GM23248 (cell line): ENCODE measurements at places on chromosomes 7 and 10.

DNA sequence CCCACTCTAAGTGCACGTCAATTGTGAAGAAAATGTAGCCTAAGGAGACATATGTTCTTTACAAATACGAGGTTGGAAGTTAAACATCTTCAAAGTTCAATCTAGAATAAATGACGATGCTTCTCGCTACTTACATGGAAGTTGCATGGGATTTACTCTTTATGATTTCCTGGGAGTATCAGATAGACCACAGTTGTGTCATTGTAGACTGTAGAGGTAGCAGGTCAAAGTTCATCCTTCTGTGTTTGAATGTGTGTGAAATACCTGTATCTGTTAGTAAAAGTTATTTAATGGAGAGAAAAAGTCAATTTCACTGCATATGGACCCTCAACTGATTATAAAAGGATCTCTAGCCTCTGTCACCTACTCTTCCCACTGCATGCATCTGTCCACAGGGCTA lies 112.6 kb downstream of the C1GALT1 start:
- DNase-seq: no peak
- no peaks in the 10 kb centered on the region for H3K36me3 ChIP-seq
- H3K27ac ChIP-seq: no peak overlapping the region
- H3K4me3 ChIP-seq: no peak overlapping the region
- H3K27me3 ChIP-seq: no peaks in the 10 kb centered on the region

- no peaks in the 10 kb centered on the region for H3K27me3 ChIP-seq
- no peak overlapping the region for H3K4me3 ChIP-seq
- no peaks in the 10 kb centered on the region for H3K4me1 ChIP-seq
- DNase-seq: no peak
- no peak overlapping the region for H3K27ac ChIP-seq
- H3K36me3 ChIP-seq: no peaks in the 10 kb centered on the region
Measured at GRCh38 chr10:72484521-72484920, 129.8 kb upstream of the DNAJB12 start.

- no peak for DNase-seq
- H3K4me3 ChIP-seq: no peak overlapping the region
Measured at GRCh38 chr10:5748394-5748803, 63.8 kb downstream of the TASOR2 start.

GRCh38 chr7:23434147-23434917 lies 36.0 kb downstream of the IGF2BP3 start:
- H3K4me1 ChIP-seq: peaks cover 28% of the 10 kb centered on the region
- H3K27ac ChIP-seq: no peak overlapping the region
- no peak for DNase-seq
- H3K36me3 ChIP-seq: no peaks in the 10 kb centered on the region

GRCh38 chr7:23184709-23185359 lies 3.0 kb downstream of the NUP42 start:
- peaks cover 39% of the 10 kb centered on the region for H3K36me3 ChIP-seq
- H3K4me1 ChIP-seq: peaks cover 32% of the 10 kb centered on the region
- no peak overlapping the region for H3K4me3 ChIP-seq
